Melanocyte of skin (primary cell): ENCODE measurements at places on chromosomes 13 and 19. TPM values are rescaled to one million over a fixed set of nuclear protein-coding genes. Genes with fewer than 3 reads are reported as not detected.

Gene ANKLE1
- 0.77 and 2.3 TPM in 2 replicates for total RNA-seq

Gene EDNRB
- total RNA-seq, result 437 and 666 TPM in 2 replicates

Gene TMEM38A
- 0.93 and 2.3 TPM in 2 replicates for total RNA-seq

Gene HSD17B14
- 1.4 and 4.7 TPM in 2 replicates for total RNA-seq

Gene TSSK6
- total RNA-seq, result 0.46 and 0.67 TPM in 2 replicates

Gene VSTM2B
- 0.93 TPM in 1 of 2 replicates, not detected in the other for total RNA-seq

Gene DIRAS1
- total RNA-seq, result 2.4 and 3.3 TPM in 2 replicates

Gene IGSF23
- total RNA-seq, result not detected in 2 replicates

Gene ZNF714
- total RNA-seq, result 9.3 and 13.0 TPM in 2 replicates

Gene CYP2F1
- total RNA-seq, result not detected in 2 replicates

Gene ZNF536
- total RNA-seq, result 2.5 and 4.3 TPM in 2 replicates

Gene CAPN12
- not detected in 2 replicates for total RNA-seq

Gene EHD2
- 14.5 and 25.8 TPM in 2 replicates for total RNA-seq

Gene SLC1A6
- total RNA-seq, result not detected in 2 replicates

Gene EXOC3L2
- not detected in 2 replicates for total RNA-seq

Gene DAPK3
- 92.2 and 97.8 TPM in 2 replicates for total RNA-seq

Gene JAK3
- total RNA-seq, result 2.7 and 3.2 TPM in 2 replicates

Gene ATP4B
- total RNA-seq, result not detected in 2 replicates

Gene SIGLECL1
- total RNA-seq, result not detected in 2 replicates

Gene MUC16
- total RNA-seq, result not detected in 2 replicates

Gene UQCR11
- 38.9 and 57.4 TPM in 2 replicates for total RNA-seq

Gene S1PR4
- total RNA-seq, result 0.36 TPM in 1 of 2 replicates, not detected in the other

Gene LILRA2
- total RNA-seq, result not detected in 2 replicates

Gene MICOS13
- 20.8 and 22.6 TPM in 2 replicates for total RNA-seq

Gene ILF3
- total RNA-seq, result 163 and 174 TPM in 2 replicates
